ENCODE measurements at places on chromosomes 2 and 18.
A peak's percentile ranks its signal among the peaks of the same experiment; 100 is the strongest.

- DNase-seq = peak; percentile 43
Measured at GRCh38 chr2:240374085-240374907, 61.2 kb upstream of the GPC1 start.

GRCh38 chr2:133092571-133092970 lies 422.6 kb upstream of the LYPD1 start:
- DNase-seq = no peak

DNA sequence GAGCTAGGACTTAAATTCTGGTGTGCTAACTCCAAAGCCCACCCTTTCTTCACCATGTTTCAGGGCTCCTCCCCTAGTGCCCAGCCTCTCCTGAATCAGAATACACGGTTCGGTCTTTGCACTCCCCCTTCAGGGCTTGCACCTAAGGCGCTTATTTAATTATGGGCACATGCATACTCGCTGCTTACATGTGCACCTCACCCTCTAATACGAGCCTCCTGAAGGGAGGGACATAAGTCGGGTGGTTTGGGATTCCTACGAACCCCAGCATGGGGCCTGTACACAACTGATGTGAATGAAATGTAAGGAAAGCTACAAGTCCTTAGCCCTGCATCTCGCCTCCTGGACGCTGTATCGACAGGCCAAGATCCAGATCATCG lies 435 bp downstream of the IFT172 start:
- peak; percentile 26 for DNase-seq

GRCh38 chr2:20635675-20636584 lies 15.0 kb downstream of the HS1BP3 start:
- DNase-seq = peak; percentile 87

DNA sequence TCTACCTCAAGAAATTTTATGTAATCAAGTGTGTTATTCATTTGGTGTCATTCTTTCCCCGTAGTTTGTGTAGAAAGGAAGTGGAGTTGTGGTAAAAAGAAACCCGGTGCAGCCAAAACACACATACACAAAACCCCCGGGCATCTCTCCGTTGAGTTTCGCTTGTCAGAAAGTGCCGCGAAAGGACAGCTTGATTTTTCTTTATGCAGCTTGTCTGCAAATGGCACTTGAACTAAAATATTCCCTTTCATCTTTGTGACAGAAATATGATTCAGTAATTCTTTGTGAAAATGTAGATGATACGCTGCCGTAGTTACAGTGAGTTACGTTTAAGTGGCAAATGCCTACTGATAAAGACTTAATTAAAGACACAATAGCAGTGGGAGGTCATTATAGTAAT lies 268.8 kb upstream of the SPRED2 start:
- DNase-seq = no peak

DNA sequence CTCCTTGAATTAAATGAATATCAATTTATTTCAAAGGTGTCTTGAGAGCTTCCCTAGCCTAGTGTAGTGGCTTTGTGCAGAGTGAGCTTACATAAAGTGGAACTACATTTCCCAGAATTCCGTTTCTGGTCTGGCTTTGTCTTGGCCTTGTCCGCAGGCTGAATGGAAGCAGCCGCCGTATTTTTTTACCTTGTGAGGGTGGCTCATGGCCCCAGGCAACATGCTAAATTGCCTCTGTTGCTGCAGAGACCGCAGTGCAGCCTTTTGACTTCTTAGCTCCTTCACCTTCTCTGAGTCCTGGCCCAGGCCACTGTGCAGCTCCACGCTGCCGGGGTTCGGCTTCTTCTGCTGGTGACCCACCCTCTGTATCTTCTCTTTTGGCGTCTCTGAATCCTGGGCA lies 114.8 kb upstream of the SLC38A11 start:
- DNase-seq = no peak

DNA sequence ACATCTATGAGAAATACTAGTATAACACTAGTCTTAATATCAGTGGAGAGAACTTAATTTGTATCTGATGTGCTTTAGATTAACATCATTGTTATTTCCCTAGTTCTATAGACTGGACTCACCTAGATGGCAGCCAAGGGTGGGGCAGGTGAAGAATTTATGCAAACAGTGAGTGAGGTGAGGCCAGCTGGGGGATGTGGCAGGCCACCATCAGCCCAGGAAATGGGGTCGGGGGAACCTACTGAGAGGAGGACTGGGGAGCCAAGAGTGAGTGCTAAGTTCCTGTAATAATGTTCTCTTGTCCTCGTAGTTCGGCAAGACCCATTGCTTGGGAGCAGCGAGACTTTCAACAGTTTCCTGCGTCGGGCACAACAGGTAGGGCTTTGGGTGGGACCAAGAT lies 2.5 kb downstream of the SNX17 start:
- no peak for DNase-seq

DNA sequence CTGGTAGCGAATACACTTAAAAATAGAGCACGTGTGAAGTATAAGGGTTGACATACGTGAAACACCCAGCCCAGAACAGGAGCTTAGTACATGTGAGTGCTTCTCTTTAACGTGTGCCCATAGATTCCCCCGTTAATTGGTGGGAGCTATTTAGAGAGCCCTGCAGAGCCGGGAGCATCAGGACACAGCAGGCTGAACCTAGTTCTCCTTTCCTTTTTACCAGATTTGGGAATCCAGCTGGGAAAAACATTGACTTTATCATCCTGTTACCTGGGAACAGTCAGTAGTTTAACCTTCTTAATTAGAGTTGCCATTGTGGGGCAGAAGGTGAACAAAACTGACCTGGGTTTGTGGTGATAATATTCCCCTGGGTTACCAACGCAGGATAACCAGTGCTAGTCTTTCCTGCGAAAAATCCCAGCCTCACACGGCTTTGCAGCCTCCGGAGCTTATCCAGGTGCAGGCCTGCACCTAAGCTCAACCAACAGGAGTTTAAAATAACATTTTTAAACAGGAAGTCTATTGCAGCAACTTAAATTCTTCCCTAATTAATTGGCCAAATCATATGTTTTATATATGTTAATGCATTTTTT lies 78.1 kb upstream of the SPTBN1 start:
- no peak for DNase-seq

- no peak for DNase-seq
Measured at GRCh38 chr2:17148407-17149145, 369.7 kb downstream of the RAD51AP2 start.

DNA sequence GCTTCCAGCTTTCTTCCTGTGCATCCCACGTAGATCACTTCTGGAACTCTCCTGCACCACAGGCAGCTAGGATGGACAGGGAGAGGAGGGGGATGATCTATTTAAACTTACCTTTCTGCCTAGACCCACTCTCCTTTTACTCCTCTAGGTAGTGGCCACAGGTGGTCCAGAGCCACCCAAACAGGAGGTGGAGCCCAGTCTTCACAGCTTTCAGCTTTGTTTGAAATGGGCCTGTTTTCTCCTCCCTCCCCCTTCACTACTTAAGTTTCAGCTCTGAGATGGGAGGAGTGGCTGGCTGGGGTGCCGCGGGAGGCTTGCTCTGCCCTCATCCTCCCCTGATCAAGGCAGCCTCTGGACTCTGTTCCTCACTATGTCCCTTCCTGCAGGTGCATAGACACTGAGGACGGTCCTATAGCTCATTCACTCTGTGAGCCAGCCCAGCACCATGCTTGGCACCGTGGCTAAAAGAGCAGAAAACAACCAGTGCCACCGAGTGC lies 12.6 kb upstream of the CELF4 start:
- no peak for DNase-seq
